AG20443 (cell line): ENCODE measurements at places on chromosomes 1 and 21.

- no peak for DNase-seq
Observed at GRCh38 chr1:38558500-38559445, 300.8 kb downstream of the RRAGC start.

- no peak for DNase-seq
Observed at GRCh38 chr1:209428241-209428921, 155.1 kb upstream of the CAMK1G start.

GRCh38 chr21:36044056-36044455 is 16.3 kb downstream of the SETD4 start:
- no peak for DNase-seq

- no peak for DNase-seq
Observed at GRCh38 chr1:40899230-40899870, 37.2 kb upstream of the CITED4 start.

GRCh38 chr1:81329041-81329440 is 471.7 kb upstream of the ADGRL2 start:
- no peak for DNase-seq

- no peak for DNase-seq
Observed at GRCh38 chr1:198203434-198203833, 46.6 kb downstream of the NEK7 start.

- no peak for DNase-seq
Observed at GRCh38 chr1:59718989-59719360, 95.8 kb upstream of the HOOK1 start.

- DNase-seq: peak; percentile 18
Observed at GRCh38 chr1:113307771-113308445, 82.4 kb upstream of the MAGI3 start.

DNA sequence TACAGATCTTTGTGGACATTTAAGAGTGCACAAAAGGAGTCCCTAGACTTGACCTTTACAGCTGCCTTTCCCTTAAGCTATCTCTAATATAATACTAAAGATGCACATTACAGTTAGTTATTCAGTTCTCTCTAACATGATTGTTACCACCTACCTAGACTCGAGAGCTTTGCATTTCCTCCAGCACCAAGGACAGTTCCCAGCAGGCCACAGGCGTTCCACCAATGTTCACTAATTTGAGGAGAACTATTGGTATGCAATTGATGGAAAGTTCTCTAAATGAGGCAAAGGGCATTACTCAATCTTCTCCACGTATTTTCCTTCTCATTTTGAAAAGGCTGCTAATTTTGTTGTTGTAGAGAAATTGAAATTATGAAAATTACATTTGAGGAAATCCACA is 5.4 kb upstream of the NTNG1 start:
- peak; percentile 38 for DNase-seq

DNA sequence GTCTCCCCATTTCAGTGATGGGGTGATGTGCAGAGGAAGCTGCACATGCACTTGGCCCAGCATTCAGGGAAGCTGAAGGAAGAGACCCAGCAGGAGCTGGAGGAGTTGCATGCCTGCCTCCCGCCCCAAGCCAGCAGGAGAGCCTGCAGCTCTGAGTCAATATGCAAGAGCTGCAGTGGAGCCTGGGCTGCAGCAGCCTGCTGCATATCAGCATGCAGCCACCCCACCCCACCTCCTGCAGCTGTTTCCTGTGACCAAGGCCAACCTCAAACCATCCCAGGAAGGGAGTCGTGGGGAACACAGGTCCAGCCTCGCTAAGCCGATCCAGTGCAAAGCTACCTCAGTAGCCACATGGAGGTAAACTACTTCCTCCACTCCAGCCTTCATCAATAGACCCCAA is 18.9 kb downstream of the AGT start:
- no peak for DNase-seq

- no peak for DNase-seq
Observed at GRCh38 chr21:33171616-33172169, 58.0 kb upstream of the IFNAR2 start.

GRCh38 chr1:227949954-227950734 is 2.4 kb upstream of the WNT9A start:
- DNase-seq: no peak

DNA sequence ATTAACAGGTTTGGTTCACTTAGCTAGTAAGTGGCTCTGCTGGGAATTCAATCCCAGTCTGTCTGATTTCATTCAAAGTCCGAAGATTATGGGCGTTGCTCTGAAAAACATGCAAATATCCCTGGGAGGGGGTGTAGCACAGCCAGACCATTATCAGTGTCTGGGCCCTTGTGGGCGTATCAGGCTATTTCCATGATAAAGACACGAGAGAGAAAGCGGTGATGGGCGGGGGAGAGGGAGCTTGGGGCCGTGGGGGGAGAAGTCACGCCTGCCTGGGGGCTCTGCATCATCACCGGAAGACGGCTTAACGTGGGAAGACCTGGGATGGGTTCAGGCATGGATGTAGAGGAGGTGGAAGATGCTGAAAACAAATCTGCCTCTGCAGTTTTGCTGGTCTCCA is 25.8 kb downstream of the IL6R start:
- DNase-seq: no peak

GRCh38 chr1:7103874-7104273 is 318.6 kb downstream of the CAMTA1 start:
- no peak for DNase-seq

DNA sequence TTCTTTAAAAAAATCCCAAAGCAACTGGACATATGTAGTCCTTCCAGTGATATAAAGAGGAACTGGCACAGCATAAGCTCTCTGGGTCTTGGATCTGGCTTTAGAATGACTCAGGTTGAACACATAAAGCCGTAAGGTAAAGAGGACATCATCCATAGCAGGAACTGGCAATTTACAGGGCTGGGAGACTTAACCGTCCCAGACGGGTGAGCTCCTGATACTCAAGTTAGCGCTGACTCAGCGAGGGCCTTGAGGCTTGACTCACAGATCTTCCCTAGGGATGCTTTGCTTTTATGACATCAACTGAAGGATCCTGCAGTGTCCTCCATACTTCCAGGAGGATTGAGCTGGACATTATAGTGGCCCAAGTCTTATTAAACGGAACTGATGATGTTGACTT is 154.1 kb downstream of the CLIC6 start:
- DNase-seq: no peak

DNA sequence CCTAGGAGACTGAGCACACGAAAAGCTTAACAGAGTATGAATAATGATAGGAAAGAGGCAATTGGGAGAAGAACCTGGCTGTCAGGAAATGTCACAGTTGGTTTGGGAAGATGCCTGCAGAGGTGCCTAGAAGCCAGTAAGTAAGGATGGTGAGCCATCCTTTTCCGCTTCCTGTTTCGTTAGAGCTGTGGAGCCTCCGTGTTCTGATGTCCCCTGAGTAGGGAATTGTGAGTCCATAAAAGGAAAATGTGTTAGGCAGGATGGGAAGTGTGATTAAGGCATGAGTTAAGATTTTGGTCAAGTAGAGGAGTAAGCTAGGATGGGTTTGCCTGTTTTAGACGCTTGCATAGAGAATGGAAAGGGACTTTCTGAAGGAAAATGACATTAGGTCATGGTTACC is 9.0 kb downstream of the CLIC4 start:
- DNase-seq: no peak

GRCh38 chr21:41267346-41267745 is 49.3 kb upstream of the FAM3B start:
- no peak for DNase-seq

GRCh38 chr1:12245116-12245515 is 15.3 kb downstream of the VPS13D start:
- DNase-seq: no peak

DNA sequence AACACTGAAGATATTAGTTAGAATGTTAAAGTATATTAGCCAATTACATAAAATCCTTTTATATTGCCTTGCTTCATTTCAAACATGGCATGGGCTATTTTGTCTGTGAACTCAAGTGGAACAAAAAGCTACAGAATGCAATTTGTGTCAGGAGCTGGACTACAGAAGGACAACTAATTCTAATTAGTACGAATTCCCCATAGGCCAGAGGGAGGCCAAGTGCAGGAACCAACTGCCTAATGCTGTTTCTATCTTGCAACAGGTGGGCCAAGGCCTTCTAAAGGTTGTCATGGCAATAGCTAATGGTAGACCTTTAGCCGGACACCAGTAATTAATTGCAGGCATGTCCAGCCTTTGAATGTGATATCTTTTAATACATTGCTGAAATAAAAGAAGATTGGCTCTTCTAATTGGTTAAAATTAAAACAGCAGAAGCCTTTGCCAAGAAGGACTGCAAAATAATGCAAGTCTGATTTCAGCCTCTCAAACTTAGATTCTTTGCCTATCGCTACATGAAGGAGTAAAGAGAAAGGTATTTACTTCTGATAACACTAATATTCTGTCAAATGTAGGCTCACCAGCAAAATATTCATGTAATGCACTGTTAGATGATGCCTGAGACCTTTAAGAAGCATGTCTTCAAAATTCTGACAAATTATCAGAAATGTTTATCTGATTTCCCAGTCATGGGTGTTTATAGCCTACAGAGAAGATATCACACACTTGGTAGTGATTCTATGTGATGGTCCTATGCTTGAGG is 232.1 kb downstream of the LMO4 start:
- DNase-seq: no peak

DNA sequence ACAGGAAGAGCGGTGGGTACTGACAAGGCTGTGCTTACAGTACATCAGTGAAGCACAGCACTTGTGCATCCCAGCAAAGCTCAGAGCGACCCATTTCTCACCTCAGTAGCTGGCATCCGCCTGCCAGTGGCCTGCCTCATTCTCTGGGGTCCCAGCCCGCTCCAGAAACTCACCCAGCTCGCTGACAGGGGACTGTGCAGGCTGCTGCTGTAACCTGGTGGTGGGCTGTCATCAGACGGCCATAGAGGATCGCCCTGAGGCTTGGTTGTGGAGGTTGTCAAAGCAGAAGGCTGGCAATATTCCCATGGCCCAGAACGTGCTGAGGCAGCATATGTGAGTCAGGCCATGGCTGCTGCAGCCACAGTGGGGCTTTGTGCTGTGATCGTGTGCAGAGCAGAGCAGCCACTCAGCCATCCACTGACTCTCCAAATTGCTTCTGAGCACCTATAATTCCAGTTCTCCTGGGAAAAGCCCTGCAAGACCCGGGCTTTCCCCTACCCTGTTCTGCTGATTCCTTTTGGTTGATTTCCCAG is 13.6 kb upstream of the GPR137B start:
- peak; percentile 23 for DNase-seq

DNA sequence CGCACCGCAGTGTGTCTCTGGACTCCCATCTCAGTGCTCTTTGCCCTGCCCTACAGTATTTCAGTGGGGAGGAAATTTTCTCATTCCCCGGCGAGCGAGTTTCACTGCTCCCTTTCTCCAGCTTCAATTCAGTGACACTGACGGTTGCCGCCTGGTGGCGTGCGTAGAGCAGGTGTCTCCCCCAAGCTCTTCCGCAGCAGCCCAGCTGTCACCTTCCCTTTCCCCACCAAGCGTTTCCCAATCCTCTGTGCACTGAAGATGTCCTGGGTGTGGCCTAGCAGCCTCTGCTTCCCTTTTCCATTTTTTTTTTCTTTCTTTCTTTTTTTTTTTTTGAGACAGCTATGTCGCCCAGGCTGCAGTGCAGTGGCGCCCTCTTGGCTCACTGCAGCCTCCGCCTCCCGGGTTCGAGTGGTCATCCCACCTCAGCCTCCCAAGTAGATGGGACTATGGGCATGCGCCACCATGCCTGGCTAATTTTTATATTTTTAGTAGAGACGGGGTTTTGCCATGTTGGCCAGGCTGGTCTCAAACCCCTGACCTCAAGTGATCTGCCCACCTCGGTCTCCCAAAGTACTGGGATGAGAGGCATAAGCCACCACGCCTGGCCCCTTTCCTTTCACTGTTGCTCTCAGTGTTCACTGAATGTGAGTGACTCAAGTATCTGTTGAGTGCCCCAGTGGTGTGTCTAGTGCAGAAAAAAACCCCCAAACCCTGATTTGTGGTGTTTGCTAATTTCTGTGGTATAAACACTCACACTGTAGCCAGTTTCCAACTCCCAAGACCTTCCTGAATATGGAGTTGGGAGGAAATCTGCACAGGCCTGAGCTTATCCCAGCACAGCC is 30.1 kb downstream of the TNFRSF1B start:
- DNase-seq: no peak

- DNase-seq: no peak
Observed at GRCh38 chr1:40039245-40039756, 1.2 kb upstream of the CAP1 start.

GRCh38 chr1:108661030-108661609 is at the start of gene HENMT1:
HENMT1 (minus strand) TSS chr1:108661093; CDS start chr1:108659884, 1,209 bp downstream.
- DNase-seq: peak; percentile 88

DNA sequence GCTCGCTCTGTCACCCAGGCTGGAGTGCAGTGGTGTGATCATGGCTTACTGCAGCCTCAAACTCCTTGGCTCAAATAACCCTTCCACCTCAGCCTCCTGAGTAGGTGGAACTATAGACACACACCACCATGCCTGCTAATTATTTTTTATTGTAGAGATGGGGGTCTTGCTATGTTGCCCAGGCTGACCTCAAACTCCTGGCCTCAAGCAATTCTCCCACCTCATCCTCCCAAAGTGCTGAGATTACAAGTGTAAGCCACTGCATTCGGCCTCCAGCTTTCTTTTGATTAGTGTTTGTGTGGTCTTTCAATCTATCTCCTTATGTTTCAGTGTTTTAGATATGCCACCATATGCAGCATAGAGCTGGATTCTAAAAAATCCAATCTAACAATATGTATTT is 19.9 kb upstream of the CSF3R start:
- DNase-seq: no peak

DNA sequence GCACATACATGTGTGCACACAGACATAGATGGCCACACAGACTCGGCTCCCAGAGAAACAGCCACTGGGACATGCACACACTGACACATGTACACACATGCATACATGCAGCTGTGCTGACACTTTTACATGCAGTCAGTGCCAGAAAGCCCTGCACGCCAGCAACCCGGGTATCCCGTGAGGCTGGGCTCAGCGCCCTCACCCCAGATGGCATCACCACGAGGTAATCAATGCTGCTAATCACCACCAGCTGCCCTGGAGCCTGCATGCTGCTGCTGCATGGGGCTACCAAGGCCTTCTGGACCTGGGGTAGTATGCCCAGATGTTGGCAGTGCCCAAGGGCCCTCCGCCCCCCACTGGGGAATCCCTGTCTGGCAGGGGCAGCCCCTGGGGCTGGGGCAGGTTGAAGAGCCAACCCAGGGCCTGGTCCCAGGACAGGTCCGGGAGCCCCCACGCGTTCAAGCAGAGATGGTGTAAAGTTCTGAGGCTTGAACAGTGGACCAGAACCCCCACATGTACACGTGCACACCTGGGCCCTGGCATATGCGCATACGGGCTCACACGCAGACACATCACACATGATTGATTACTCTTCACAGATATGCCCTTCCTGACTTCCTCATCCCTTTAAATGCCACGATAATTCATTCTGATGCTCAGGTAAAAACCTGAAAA is 2.7 kb upstream of the COL16A1 start:
- no peak for DNase-seq

- no peak for DNase-seq
Observed at GRCh38 chr1:154427173-154428139, 22.3 kb downstream of the IL6R start.

- DNase-seq: no peak
Observed at GRCh38 chr1:151157067-151157531, 650 bp downstream of the TNFAIP8L2 start.

DNA sequence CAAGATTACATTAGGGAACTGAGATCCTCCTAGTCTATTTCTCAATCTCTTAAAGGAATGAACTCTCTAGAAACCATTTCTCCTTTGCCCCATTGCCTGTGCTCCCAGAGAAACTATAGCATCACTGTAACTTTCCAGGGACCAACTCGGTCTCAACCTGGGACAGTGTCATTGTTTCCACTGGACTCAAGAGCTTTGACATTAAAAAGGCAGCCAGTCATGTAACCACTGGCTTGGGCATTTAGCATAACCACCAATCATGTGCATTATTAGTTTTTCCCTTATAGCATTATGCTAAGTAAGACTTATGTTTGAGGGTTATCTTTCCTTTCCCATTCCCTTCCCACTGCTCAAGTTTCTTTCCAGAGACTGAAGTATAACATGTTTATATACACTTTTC is 18.2 kb downstream of the TEX38 start:
- no peak for DNase-seq
